ENCODE measurements at places on chromosomes 4 and X.
A peak's percentile ranks its signal among the peaks of the same experiment; 100 is the strongest.

GRCh38 chr4:26941951-26942350 is 81.3 kb downstream of the STIM2 start:
- no peak for DNase-seq

DNA sequence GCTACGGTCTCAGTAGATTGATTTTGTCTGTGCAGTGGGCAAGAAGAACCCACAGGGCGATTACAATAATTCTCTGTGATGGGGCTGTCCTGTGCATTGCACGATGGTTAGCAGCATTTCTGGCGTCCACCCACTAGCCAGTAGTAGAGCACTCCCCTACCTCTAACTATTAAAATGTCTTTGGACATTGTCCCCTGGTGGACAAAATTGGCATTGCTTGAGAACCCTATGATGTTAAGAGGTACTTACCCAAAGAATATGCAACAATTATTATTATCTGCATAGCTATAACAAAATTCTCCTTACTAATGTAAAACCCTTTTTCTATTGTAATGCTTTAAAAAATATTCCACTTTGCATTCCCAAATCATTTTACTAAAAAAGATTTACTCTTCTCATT is 109.5 kb upstream of the VCX3A start:
- DNase-seq = no peak

- no peak for DNase-seq
Observed at GRCh38 chrX:153510383-153510782, 7.1 kb upstream of the ATP2B3 start.

- DNase-seq = no peak
Observed at GRCh38 chrX:150643271-150643670, 49.9 kb upstream of the MTMR1 start.

- DNase-seq = no peak
Observed at GRCh38 chr4:85777908-85778631, 303.1 kb downstream of the ARHGAP24 start.

GRCh38 chr4:111693758-111694157 is 451.5 kb upstream of the FAM241A start:
- no peak for DNase-seq

DNA sequence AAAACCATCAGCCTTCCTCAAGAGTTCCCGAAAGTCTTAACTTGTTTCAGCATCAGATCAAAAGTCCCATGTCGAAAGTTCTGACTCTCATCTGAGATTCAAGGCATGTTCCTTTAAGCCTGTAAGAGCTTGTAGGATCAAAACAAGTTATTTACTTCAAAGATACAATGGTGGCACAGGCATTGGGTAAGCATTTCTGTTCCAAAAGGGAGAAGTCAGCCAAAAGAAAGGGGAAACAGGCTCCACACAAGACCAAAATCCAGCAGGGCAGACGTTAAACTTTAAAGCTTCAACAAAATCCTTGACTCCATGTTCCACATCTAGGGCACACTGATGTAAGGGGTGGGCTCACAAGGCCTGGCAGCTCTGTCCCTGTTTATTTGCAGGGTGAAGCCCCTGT is 91.7 kb downstream of the FHDC1 start:
- DNase-seq = no peak

- no peak for DNase-seq
Observed at GRCh38 chr4:85482010-85482738, 7.2 kb downstream of the ARHGAP24 start.

- no peak for DNase-seq
Observed at GRCh38 chrX:154057791-154058190, 38.1 kb upstream of the IRAK1 start.

DNA sequence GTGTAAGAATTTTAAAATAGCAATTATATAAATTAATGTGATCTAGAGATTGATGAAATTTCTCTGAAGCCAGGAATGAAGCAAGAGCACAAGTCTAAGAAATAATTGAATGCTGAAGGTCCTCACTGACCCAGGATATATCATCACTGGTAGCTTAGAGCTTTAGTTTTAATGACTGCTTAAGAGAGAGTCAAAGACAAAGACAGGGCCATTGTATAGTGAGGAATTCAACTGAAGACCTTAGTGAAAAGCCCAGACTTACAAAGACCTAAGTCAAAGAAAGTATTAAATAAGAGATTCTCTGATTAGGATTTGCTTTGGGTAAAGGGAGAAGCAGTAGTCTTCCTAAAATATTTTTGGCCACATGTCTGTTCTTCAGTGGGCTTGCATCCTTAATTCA is 26.0 kb upstream of the IL15 start:
- DNase-seq = no peak

- no peak for DNase-seq
Observed at GRCh38 chrX:124274438-124275181, 57.9 kb upstream of the TEX13D start.

DNA sequence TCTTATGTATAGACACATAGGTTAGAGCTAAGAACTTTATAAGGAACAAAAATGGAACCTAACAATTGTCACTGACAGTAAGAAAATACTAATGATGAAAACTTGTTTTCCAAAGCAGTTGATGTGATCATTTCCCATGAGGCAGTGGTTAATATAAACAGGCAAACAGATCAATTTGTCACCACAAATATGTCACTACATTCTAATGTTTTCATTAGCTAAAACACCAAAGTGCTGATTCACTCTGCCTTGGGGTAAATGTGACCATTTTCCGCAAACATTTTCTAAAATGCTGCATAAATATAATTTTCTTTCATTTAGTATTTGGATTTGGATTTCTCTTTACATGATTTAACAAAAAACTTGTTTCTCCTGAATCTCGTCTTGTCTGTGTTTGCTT is 408.9 kb upstream of the CTSO start:
- DNase-seq = no peak

GRCh38 chr4:158817562-158818296 is 48.9 kb downstream of the FNIP2 start:
- no peak for DNase-seq

DNA sequence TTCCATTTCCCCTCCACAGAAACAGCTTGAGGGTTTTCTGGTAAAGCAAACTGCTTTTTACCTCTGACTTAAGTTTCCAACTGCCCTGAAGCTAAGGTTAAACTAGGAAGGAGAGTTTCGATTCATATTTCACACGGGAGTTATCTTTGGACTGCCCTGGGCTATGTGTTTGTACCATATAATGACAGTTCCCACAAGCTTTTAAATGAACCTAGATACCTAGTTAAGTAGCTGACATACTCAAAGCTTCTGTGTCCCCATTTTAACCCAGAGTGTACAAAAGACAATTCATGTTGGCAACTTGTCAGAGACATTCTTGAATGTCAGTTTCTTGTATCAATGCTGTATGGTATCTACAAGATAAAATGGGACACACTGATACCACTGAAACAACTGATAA is 1296.6 kb upstream of the IGFBP7 start:
- no peak for DNase-seq

DNA sequence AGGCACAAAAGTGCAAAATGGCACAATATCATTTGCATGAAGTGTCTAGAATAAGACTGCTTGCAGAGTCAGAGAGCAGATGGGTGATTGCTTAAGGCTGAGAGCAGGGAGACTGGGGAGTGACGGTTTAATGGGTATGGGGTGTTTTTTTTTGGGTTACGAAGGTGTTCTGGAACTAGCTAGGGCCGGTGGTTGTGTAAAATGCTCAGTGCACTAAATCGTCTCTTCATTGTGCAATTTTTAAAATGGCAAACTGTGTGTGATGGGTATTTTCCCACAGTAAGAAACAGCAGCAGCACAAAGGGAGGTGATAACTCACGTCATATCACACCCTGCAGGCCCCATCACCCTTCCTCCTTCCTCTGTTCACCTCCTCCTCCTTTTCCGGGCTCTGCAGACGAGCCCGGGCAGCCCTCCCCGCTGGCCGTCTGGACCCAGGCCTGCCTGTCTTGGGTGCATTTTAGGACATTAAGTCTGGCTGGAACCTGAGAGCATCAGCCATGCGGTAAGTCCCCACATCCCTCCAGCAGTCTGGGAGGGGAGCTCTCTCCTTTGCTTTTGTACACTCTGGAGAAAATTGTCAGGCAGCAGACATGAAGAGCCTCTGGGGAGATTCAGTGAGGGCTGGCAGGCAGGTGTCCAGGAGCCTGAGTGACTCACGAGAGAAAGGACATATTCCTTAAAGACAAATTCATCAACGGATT is 42.7 kb downstream of the ASMT start:
- DNase-seq = no peak

GRCh38 chr4:128606173-128606572 is 203.3 kb upstream of the JADE1 start:
- DNase-seq = no peak

DNA sequence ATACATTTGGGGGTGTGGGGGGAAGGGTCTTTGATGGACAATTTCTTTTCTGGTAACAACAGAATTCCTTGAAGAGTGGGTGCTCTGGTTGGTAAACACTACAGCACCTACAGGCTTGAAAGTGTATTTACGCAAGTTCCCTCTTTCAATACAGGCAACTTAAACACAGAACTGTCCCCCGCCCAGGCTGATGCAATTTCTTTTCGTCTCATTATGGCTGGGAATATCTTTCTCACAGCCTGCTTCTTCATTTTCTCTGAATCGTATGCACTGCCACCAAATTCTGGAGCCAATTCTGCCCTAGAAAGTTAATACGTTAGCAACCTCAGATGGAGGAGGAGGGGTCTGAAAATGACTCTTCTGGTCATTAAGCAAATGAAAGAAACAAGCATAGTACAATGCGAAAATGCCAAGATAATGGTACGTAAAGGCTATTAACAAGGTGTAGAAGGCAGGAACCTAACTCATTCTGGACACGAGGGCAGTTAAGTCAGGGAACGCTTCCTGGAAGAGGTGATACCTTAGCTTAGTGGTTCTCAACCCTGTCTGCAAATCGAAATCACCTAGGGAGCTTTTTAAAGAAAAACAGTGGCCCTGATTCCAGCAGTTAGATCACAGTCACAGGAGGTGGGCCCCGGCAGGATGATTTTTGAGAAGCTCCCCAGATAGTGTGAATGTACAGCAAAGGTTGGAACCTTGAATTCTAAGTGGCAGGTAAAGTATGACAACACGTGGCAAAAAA is 1.0 kb downstream of the AGA start:
- peak; percentile 55 for DNase-seq

GRCh38 chr4:152304220-152304619 is 231.7 kb downstream of the FBXW7 start:
- DNase-seq = no peak

GRCh38 chrX:4240541-4241194 is 527.2 kb upstream of the PRKX start:
- no peak for DNase-seq

DNA sequence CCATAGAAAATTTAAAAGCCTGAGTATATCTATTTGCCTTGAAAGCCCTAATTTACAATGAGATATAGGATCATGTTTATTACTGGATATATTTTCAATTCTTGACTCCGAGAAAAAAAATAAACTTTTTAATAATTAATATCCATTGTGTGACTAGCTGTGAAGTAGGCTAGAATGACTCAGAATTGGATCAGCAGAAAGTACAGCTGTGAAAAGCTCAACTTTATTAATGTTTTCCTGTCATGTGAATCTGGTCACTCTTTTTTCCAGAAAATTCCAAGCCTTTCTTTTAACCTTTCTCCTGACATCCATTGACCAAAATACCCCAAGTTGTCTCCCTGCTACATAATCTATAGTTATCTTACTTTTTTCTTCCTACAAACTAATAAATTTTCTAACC is 171.8 kb upstream of the PACRGL start:
- no peak for DNase-seq

- DNase-seq = no peak
Observed at GRCh38 chr4:165634766-165635165, 238.3 kb upstream of the TLL1 start.

GRCh38 chr4:93897559-93897958 is 69.0 kb downstream of the ATOH1 start:
- no peak for DNase-seq

DNA sequence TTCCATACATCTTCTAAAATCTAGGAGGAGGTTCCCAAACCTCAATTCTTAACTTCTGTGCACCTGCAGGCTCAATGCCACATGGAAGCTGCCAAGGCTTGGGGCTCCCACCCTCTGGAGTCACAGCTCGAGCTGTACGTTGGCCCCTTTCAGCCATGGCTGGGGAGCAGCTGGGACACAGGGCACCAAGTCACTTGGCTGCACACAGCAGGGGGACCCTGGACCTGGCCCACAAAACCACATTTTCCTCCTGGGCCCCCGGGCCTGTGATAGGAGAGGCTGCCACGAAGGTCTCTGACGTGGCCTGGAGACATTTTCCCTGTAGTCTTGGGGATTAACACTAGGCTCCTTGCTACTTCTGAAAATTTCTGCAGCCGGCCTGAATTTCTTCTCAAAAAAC is 8.2 kb upstream of the TENT5D start:
- DNase-seq = no peak

- no peak for DNase-seq
Observed at GRCh38 chr4:72529148-72529822, 39.7 kb downstream of the ADAMTS3 start.

DNA sequence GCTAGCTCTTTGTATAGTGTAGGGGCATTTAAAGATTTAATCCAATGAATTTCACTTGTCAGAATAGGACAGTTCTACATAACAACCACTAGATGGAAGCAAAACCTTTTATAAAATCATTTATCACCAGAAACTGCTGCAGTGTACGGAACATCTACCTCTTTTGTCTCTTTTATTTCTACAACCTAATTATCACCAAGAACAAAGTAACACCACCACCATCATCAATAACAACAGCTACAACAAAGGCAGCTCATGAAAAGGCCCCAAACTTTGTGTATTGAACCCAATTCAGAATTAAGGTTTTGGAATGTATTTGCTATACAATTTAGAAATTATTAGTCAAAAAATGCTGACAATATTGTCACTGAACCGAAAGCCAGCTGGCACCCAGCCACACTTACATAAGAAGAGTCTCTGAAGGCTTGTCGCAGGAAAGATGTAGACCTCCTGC is 260.9 kb upstream of the RPS6KA3 start:
- DNase-seq = no peak

- peak; percentile 36 for DNase-seq
Observed at GRCh38 chrX:44914532-44915198, 41.7 kb downstream of the KDM6A start.

DNA sequence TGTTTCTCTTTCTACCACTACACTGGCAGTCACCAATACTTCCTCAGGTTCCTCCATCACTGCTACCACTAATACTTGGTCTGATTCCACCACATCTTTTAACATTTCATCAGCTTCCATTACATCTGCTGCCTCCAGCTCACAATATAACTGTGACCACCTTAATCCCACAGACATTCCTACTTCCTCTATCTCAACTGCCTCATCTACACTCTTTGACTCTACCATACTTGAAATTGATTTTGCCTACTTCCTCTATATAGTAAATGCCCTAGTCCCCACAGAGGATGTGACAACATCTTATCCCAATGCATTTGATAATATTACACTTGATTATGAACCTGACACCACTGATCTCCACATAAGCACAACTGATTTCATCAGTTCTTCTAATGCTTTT is 29.0 kb downstream of the OPRPN start:
- DNase-seq = no peak

GRCh38 chrX:17554914-17555313 is 179.9 kb downstream of the NHS start:
- DNase-seq = no peak

- no peak for DNase-seq
Observed at GRCh38 chr4:140808256-140808655, 52.1 kb upstream of the TBC1D9 start.
